ENCODE measurements at places on chromosomes 1 and 21. TPM values are rescaled to one million over a fixed set of nuclear protein-coding genes. Genes with fewer than 3 reads are reported as not detected.

The NR1I3 gene
- not detected for total RNA-seq

The SUMO3 gene
- 92.6 TPM for total RNA-seq

The SPRR1B gene
- total RNA-seq: not detected

The LIN28A gene
- total RNA-seq: not detected
